Cerebellar cortex (tissue), 1 donor: ENCODE measurements at places on chromosomes 2 and 18.
A peak's percentile ranks its signal among the peaks of the same experiment; 100 is the strongest.

GRCh38 chr18:76943542-76944339 is 121.4 kb downstream of the ZNF236 start:
- DNase-seq: no peak

DNA sequence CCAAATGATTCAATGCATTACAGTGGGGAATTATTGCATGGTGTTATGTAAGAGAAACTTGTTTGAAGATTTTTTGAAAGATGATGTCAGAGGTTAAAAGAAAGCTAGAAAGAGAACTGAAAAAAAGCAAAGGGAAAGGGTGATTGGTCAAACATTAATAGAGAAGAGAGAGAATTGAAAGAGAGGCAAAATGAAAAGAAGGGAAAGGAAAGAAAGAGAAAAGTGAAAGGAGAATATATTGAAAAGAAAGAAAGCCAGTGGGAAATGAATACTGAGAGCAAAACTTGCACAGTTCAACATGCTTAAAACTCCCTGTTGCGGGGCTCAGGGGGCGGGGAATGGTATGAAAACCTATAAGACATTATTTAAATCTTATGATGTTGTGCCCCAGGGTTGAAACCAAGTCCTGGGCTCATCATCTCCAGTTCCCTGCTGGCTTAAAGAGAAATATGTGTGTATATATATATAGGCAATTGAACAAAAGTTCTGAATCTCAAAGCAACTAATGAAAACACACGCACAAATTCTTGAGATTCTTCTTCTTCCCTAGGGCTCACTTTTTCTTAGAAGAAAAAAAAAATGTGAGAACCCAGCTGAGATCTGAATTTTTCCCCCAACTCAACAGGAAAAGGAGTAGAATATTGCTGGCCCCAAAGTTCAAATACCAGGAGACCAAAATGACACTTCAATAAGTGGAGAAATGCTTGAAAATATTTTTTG is 2045.9 kb upstream of the CELF4 start:
- no peak for DNase-seq

GRCh38 chr2:9663008-9663879 is 32.4 kb upstream of the YWHAQ start:
- no peak for DNase-seq

DNA sequence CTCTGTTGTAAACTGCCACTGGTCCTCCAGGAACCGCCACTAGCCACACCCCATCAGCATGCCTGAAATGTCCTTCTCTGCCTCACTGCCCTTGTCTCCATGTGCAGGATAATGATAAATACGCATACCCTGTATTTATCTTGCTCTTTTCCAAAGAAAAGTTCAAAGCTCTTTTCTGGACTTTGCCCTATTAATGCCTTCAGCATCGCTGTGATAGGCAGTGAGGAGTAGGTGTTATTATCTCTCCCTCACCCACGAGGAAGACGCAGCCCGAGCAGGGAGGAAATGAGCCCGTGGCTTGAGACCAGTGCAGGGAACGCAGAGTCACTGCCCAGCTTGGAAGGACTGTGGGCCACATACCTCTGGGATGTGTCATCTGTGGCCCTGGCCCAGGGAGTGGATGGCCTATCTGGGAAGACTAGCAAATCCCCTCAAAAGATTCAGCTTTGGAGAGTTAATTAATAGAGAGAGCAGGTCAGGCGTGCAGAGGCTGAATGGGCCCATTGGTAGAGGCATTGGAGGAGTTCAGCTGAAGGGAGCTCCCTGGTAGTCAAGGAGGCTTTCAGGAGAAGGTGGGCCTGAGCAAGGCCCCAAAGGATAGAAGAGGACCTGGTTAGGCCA is 39.5 kb upstream of the MCFD2 start:
- DNase-seq: no peak

GRCh38 chr18:78986018-78986481 is 6.4 kb downstream of the SALL3 start:
- peak; percentile 14 for DNase-seq

DNA sequence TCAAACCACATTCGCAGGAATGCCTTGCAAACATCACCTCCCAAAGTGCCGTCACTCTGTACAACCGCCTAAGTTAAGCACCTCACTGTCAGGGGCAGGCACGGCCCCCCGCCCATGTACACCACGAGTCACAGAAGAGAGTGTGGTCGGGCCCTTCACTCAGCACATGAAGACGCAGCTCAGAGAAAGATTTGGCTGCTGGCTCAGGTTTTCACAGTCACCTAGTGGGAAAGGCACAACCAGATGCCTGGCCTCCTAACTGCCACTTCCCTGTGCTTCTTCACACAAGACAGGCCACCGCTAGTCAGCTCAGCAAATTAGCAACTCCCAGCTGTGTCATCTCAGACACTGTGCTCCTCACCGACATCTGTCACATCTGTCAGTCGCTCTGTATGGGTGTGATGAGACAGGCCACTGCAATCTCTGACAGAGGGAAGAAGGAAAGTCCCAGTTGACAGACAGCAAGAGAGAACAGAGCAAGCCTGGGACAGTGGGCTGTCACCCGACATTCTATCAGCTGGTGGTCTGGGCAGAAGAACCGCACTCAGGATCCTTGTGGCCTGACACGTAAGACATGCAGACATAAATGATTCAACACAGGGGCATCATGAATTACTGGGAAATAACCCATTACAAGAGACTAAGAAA is 60.8 kb downstream of the CRACDL start:
- DNase-seq: no peak

DNA sequence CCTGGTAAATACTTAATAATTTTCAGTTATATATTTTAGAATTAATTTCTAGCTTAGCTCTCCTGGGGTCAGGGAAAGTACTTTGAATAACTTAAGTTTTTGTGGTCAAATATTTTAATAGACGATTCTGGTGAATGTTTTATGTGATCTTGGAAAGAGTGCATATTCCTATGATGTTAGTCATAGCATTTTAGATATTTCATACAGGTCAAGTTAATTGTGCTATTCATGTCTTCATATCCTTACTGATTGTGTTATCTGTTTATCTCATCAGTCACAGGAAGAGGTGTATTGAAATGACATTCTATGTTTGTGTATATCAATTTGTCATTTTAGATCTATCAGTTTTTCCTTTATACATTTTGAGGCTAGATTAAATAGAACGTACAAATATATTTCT is 576.2 kb downstream of the CPS1 start:
- DNase-seq: no peak

GRCh38 chr18:77866351-77866750 is 616.7 kb downstream of the GALR1 start:
- no peak for DNase-seq

GRCh38 chr2:127658641-127659407 is 12.9 kb downstream of the GPR17 start:
- DNase-seq: no peak

DNA sequence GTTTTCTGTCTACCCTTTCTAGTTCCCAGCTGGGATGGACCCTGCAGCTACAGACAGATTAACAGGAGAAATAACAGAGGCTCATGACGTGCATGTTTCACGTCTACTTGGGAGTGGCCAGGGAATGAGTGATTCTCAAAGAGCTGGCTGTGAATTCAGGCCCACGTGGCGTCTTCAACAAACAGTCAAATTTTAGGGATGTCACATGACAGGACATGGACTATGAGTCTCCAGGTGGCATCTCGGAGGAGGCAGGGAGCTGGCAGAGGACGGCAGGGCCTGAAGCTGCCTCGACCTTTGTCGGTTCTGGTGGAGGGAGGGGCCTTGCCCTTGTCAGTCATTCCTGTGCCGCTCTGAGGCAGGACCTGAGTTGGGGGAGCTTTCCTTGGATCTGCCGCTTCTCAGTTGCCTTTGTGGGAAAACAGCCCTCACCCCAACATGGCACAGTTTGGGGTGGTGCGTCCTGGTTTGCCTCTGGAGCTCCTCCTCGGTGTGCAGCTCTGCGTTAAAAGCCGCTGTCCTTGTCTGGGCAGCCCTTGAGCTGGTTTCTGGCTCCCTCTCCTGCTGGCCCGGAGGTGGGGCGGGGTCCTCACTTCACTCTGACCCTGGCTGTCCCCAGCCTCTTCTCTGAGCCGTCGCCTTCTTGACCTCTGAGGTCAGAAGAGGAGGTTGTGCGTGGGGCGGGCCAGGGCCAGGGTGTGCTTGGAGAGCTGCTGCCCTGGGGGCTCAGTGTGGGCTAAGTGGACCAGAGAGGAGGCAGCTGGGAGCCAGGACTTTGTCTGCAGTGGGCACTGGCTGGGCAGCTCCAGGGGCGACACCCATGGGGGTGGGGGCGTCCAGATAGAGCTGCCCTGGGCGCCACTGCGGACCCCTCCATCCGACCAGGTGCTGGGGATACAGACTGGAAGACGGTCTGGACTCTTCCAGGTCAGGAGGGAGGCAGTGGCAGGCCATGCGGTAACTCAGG is 12.1 kb upstream of the GAL3ST2 start:
- DNase-seq: no peak

- no peak for DNase-seq
Observed at GRCh38 chr2:184851576-184851975, 253.2 kb downstream of the ZNF804A start.

- peak; percentile 35 for DNase-seq
Observed at GRCh38 chr2:112482309-112483041, 519 bp downstream of the TTL start.

DNA sequence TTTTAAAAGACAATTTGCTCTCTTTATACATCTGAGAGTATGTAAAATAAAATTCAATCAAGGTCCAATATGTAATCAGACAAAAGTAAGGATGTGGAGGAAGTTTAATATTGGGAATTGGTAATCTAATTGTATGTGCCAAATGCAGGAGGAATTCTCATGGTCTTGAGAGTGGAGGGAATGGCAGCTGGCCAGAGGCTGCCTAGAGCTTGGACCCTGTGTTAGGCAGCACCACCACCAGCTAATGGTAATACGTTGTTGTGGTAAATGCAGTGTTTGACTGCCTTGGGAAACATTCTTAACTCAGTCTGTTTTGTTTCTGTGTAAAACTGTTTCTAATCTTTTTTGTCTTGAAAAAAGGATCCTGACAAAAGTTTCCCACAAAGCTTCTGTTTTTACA is 30.0 kb downstream of the GALNT1 start:
- DNase-seq: no peak

GRCh38 chr18:13176847-13177246 is 41.7 kb upstream of the LDLRAD4 start:
- DNase-seq: no peak

GRCh38 chr2:109304242-109304641 is 175.2 kb downstream of the SH3RF3 start:
- DNase-seq: no peak

DNA sequence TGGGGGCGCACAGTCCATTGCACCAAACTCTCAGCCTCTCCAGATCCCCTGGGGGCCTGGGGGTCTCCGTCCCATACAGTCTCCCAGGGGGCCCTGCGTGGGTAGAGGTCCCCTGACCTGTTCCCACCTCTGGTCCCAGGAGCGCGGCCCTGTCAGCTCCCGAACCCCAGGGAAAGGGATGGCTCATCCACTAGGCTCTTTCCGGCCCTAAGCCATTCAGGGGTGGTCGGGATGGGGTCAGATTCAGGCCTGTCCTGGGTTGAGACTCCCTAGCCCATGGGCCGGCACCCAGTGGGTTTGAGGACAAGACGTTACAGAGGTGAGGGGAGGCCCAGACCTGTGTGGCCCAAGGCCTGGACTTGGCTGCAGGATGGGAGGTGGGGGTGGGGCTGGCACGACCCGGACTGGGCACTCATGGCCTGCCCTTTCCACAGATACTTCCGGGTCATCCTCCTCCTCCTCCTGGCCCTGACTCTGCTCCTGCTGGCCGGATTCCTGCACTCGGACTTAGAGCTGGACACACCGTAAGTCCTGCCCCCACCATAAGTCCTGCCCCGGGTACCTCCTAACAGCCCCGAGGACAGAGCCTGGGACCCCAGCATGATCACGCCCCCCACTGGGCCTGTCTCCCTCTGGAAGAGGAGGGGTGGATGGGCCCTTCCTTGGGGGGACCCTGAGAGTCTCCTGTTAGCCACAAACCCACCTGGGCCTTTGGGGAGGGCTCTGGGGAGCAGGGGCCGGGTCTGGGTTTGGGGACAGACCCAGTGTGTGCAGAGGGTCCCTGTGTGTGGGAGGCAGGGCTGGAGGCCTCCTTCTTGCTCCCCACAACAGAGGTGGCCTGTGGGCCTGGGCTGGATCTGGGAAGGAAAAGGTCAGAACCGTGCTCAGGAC is 10.1 kb upstream of the NEU4 start:
- DNase-seq: no peak

- DNase-seq: no peak
Observed at GRCh38 chr2:180478883-180479282, 471.8 kb upstream of the CWC22 start.

DNA sequence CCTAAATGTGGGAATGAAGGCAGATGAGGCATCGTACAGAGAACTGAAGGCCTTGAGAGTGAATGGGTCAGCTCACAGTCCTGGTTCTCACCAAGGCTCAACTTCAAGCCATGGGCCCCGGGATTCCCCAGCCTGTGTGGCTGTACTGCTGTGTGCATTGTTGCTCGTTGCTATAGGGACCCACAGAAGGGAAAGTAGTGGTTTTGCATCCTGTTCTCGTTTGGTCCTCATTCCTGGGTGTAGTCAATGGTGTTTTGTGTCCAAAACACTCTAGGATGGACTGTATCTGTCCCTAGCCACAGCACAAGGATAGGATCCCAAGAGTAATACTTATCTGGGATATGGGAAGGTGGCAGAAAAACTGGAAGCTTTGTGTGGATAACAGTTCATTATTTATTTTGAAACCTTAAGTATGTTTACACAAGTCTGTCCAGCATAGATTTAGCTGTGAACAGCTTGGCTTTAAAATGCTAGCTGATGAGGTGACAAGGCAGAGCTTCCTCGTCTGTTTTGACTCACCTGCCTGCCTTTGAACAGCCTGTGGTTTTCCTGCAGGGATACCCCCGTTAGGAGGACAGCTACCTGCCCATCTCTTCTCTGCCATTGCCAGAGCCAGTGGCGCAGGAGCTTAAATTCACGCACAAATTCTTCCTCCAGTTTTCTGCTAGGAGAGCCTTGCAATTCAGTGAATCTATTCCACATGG is 85.0 kb downstream of the WDSUB1 start:
- no peak for DNase-seq

GRCh38 chr2:185695711-185696235 is 42.8 kb upstream of the FSIP2 start:
- DNase-seq: no peak
